ENCODE measurements at places on chromosomes 3 and 15.

- no peak for DNase-seq
These were observed 40.6 kb upstream of the CNOT10 start for GRCh38 chr3:32644380-32644779.

DNA sequence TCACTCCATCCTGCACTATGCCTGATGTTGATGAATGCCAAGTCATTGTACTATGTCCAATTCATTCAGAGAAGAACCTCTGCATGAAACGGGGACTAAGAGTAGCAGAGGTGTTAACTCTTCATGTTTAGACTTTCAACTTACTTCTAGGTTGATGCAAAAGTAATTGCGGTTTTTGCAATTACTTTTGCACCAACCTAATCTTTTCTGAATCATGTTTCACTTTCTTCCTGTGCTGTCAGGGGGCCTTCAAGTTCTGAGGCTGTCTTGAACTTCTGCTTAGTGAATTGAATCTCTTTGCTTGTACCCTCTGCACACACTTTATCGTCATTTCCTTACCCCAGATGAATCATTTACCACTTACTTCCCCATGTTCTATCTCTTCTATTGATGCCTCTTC is 636.2 kb downstream of the NAALADL2 start:
- no peak for DNase-seq

DNA sequence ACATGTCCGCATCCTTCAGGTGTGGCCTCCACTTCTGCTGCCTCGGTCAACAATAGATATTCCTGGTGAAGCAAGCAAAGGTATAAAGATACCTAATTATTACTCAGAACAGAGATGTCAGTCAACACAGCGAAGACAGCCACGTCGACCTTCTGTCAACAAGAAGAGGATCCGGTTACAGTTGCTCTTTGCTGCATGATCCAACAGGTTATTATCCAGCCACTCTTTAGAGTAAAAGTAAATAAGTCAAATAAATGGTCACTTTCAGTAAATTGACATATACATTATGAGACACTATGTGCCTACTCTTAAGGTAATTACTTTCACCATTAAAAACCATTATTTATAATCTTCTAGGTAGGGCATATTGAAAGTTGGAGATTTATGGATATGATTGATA is 356.8 kb upstream of the ATP11B start:
- no peak for DNase-seq

GRCh38 chr3:36696799-36697198 is 67.6 kb downstream of the DCLK3 start:
- DNase-seq: no peak

DNA sequence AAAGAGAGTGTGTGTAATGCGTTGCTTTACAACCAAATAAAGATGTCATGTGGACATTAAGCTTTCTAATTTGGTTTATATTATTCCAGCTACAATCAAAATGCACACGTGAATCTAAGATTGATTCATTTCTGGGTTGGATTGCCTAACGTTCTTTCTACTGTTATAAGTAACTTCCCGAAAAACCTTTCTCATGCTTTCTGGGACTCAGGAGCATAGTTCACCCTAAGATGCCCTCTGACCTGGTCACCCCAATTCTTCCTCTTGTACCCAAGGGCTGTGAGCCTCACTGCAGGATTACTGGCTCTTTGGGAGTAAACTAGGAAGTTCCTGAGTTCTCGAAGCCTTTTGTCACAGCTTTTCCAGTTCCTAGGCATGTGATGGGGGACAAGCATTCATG is 12.7 kb upstream of the LMCD1 start:
- no peak for DNase-seq

GRCh38 chr3:11134794-11135193 is 19.5 kb upstream of the HRH1 start:
- no peak for DNase-seq

- DNase-seq: no peak
These were observed 479.4 kb upstream of the KCNMB2 start for GRCh38 chr3:178056868-178057267.

- no peak for DNase-seq
These were observed 110.8 kb downstream of the MFSD1 start for GRCh38 chr3:158912621-158913020.

DNA sequence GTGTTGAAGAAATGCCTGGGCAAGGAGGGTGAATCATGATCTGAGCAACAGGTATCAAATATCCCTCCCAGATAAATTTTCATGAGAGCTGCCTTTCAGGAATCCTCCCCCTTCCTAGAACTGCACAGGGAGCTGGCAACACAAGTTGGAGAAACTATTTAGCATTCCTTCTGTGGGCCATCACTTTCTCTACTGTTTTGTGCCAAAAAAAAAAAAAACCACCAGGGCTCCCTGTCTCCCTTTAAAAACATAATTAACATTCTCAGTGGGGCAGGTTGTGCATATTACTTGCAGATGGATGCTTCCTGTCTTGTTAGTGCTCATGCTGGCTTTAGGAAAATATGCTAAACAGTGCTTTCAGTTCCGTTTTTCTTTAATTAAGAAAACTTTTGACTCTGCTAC is 234.9 kb upstream of the LMCD1 start:
- no peak for DNase-seq

- DNase-seq: no peak
These were observed 39.0 kb downstream of the IL12A start for GRCh38 chr3:160027541-160028195.

GRCh38 chr3:106302451-106303221 is 433.8 kb upstream of the CBLB start:
- DNase-seq: no peak

GRCh38 chr3:117844676-117845075 is 1135.1 kb downstream of the TUSC7 start:
- no peak for DNase-seq

- DNase-seq: no peak
These were observed 780.1 kb downstream of the TUSC7 start for GRCh38 chr3:117489663-117490079.

DNA sequence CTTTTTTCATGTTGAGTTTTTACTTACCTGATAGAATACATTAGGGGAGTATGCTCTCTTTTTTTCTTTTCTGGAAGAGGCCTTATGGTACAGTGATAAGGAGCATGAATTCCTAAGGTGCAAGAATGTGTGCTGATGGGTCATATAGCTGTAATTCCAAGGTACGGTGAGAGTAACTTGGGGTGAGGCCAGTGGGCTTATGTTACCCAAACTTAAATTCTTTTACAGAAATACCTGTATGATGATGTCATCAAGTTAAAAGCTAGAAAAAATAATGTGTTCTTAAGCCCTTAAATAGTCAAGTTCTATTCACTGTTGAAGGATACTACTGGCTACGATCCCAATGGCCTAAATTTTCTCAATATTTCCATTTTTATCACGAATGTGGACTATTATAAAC is 111.2 kb downstream of the GMPS start:
- DNase-seq: no peak

DNA sequence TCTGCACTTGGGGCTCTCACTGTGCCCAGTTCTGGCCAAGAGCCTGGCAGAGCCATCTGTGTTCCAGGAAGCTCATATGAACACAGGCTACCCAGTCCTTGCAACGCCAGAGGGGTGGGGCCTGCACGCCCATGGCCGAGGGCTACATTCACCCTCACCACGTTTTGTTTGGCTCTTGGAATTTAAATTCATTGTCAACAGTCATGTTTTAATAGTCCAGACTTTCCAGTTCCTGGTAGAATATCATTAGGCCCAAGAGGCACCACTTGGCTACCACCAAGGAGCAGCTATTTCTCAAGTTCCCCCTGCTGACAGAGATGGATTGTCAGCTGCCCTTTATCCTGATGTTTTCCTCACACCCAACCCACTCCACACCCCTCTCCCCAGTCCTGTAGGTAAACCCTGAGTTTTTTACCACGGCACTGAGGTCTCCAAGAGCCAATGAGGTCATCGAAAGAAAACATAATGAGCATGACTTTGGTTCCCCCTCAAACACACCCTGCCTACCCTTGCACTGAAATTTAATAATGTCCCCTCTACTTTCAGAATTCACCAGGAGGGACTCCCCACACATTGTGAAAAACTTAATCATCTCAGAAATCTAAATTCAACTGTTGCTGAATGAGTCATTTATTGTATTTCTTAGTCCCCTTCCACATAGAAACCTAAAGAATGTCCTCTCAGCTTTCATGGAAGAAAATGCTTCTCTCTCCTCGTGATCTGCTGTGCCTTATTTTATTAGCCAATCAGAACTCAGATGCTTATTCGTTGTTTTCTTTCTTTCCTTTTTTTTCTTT is 125.1 kb downstream of the SHQ1 start:
- DNase-seq: no peak

GRCh38 chr3:41933154-41933676 is 28.7 kb downstream of the ULK4 start:
- no peak for DNase-seq

DNA sequence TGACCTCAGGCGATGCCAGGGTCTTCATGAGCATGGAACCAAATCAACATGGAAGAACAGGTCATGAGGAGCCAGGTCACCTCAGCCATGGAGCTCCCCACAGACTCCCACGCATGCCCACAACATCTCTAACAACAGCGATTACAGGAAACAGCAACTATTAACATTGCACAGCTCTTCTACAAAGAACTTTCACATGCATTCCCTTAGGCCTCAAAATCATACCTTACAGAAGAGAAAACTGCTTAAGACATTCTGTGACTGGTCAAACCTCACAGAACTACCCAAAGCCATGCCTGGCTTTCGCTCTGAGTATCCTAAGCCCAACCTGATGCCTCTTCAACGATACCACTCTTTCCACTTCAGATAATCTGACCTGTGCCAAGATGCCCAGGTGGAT is 117.8 kb downstream of the OXNAD1 start:
- DNase-seq: no peak

DNA sequence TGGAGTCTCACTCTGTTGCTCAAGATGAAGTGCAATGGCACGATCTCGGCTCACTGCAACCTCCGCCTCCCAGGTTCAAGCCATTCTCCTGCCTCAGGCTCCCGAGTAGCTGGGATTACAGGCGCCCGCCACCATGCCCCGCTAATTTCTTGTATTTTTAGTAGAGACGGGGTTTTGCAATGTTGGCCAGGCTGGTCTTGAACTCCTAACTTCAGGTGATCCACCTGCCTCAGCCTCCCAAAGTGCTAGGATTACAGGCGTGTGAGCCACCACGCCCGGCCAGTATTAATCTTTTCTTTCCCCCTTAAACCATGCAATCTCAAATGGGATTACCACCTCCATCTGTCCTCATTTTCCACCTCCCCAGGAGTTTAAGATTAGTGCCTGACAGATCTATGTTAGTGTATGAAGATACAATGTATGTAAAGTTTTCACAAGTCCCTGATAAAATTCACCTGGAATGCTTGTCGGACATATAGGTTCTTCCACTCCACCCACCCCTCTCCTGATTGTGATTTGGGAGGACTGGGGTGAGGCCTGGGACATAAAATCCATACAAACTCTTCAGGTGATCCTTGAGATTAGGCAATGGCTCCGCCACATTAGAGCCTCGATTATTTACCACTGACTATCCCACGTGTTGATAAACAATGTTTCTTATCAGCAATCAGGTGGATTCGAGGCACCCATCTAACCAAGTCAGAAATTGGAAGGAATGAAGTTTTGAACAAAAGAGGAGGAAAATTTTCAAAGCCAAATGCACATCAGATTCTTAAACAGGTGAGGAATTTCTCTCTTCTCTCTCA is 1.2 kb downstream of the PARL start:
- no peak for DNase-seq

GRCh38 chr15:43225201-43225949 is 4.6 kb upstream of the EPB42 start:
- DNase-seq: peak; percentile 8

DNA sequence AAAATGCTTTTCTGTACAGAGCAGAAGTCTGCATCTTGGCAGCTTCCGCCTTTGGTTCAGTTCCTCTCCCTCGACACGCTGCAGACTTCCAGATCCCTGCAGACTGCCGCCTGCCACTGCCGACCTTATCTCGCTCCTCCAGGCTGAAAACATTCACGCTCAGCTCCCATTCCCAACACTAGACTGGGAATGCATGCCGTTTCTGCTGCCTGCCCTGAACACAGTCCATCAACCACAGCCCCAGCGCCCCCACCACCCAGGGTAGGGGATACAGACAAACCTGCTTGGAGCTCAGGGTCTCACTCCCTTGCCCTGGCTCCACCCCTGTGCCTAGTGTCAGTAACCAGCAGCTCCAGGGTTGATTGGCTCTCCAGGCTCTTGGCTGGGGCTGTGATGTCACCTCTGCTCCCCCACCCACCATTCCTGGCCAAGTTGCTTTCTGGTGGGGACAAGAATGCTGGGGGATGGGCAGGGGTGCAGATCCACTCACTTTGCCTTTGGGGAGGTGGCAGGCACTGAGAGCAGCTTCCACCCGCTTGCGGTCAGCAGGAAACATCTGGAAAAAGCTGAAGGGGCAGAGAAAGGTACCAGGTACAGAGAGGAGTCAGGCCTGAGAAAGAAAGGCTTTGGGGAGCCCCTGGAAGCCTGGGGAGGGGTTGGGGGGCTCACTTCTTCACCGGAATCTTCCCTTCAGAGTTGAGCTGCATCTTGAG is 6.1 kb downstream of the PLCB2 start:
- DNase-seq: no peak

- DNase-seq: no peak
These were observed 72.7 kb upstream of the TSPAN3 start for GRCh38 chr15:77143616-77144015.

GRCh38 chr3:11435440-11436165 is 163.4 kb downstream of the ATG7 start:
- DNase-seq: no peak

GRCh38 chr3:30469133-30469532 is 137.3 kb upstream of the TGFBR2 start:
- no peak for DNase-seq

GRCh38 chr3:27607370-27607769 is 114.8 kb downstream of the EOMES start:
- DNase-seq: no peak

DNA sequence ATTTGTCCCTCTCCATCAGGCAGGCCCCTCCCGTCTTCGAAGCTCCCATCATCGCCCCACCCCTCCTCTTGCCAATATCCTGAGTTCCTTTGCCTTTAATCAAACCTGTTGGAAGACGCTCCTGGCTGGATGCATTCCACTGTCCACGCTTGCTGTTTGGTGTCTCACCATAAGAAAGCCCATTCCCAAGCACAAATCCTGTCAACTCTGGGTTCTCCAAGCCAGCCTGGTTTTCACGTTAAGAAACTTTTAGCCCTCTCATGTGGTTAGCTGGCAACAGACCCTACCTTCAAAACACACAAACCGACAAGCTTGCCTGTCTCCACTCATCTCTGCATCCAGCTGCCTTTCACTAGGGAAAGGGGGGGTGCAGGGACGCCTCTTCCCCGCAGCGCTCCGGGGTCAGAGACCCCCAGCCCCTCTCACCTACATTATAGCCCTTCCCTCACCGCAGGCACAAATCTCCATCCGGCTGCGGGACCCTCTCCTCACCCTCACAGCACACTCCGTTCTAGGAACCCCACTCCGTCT is 1.1 kb downstream of the GORASP1 start:
- DNase-seq: no peak

- no peak for DNase-seq
These were observed 12.8 kb upstream of the TMOD3 start for GRCh38 chr15:51816611-51817010.

DNA sequence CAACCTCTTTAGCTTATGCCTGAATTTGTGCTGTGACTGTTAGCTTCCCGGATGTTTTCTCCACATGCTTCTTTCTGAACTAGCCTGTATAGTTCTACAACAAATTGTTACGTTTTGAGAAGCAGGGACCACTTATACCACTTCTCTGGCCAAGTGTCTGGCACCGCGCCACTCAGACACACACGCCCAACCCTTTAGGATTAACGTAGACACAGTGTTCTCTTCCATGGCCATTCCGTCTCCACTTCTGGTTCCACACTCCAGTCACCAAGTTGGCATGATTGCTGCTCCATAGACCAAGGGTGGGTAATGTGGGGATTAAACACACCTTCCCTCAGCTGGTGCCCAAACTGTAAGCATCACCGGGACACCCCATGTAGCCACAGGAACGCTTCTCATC is 755 bp upstream of the TMEM108 start:
- DNase-seq: no peak
